ENCODE measurements at places on chromosomes 16 and 17.

DNA sequence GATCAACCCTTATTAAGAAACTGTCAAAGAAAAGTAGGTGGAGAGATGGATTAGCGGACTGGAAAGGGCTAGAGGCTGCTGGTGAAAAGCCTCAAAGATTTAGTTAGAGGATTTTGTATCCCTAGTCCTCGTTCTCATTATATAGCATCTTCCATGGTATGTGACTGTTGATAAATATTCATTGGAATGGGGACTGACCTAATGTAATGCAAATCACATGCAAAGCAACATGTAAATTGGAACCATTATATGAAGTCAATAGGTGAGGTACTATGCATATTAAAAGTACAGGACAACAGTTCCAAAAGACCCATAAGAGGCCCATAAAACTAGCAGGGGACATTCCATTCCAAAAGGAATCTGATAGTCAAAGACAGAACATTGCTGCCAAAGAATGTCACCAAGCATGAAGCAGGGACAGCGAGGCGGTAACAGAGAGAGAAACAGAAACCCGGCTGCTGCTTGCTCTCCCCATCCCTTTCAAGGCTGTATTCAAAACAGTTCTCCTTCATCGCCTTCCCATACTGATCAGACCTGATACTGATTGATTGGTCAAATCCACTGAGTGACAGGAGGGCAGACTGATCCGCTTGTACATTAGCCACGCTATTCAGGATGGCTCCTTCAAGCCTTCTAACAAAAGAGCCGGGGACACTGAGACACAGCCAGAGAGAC is 44.5 kb downstream of the SOX9 start:
- no peak for DNase-seq

- no peak for DNase-seq
Observed at GRCh38 chr16:4472880-4473279, 1.5 kb downstream of the NMRAL1 start.

DNA sequence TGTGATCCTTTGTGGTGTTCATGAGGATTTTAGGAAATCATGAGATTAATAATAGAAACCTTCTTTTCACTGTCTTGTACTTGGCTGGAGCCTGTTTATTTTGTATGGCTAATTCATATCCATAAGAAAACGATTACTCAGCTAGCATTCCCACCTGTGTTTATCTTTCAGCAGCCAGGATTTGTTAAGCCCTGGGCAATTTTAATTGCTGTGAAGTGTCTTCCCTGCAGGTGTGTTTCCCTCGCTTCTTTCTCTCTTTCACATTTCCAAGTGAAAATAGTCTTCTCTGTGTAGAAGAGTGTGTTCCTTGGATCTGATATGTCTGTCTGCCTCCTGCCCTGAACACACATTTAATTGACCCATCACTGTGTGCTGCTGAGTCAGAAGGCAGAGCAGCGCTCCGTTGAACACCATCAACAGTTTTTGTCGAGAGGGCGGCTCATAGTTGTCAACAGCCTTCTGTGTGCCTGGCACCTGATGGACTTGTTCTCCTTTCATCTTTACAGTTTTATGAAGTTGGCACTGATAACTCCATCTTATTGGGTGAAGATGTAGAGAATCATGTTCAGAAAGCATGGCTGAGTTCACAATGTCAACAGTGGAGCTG is 83.2 kb downstream of the SPECC1 start:
- no peak for DNase-seq

DNA sequence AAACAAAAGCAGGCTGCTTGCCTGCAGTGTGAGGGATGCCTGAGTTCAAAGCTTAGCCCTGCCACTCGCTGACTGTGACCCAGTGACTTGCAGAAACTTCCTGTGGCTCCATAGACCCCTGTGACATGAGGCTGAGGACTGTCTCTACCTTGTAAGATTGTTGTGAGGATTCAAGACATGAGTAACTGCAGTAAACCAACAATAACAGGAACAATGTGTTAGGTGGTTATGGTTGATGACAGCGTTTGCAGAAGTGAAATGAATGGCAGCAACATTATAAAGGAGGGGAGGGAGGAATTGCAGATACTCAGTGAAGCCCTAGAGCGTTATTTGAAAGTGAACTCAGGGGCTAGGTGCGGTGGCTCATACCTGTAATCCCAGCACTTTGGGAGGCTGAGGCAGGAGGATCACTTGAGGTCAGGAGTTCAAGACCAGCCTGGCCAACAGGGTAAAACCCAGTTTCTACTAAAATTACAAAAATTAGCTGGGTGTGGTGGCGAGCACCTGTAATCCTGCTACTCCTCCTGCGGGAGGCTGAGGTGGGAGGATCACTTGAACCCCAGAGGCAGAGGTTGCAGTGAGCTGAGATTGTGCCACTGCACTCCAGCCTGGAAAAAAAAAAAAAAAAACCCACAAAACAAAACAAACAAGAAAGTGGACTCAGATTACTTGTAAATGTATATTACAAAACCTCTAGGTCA is 33.5 kb upstream of the EMP2 start:
- no peak for DNase-seq

DNA sequence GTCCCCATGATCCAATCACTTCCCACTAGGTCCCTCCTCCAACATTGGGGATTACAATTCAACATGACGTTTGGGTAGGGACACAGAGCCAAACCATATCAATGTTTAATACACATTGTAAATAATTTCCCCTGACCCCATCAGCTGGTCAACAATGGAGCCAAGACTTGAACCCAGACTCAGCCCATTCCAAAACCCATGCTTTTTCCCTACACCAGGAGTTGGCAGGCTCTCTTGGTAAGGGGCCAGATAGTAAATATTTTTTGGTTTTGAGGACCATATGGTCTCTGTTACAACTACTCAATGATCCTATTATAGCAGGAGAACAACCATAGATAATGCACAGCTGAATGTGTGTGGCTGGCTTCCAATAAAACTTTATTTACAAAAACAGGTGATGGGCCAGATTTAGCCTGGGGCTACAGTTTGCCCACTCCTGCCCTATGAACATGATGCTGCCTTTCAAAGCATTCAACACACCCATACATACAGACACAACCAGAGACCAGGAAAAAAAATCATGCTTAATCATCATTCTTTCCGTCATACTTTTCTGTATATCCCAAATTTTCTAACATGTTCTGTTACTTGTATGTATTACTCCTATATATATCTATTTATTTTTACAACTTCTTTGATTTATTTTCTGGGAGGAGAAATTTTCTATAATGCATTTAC is 22.1 kb upstream of the MSI2 start:
- no peak for DNase-seq

GRCh38 chr16:47599512-47599911 is 138.4 kb downstream of the PHKB start:
- no peak for DNase-seq

GRCh38 chr16:17561056-17561455 is 90.3 kb upstream of the XYLT1 start:
- no peak for DNase-seq

Measured in stimulated activated CD8-positive, alpha-beta memory T cell treated with anti-CD3 and anti-CD28 coated beads, Interleukin-7, amount 100 ng/mL, for 24 hours (primary cell).